Stimulated activated CD4-positive, alpha-beta T cell treated with anti-CD3 and anti-CD28 coated beads, Interleukin-2, amount 100 ng/mL, for 24 hours (primary cell): ENCODE measurements at places on chromosomes 12 and 14.

DNA sequence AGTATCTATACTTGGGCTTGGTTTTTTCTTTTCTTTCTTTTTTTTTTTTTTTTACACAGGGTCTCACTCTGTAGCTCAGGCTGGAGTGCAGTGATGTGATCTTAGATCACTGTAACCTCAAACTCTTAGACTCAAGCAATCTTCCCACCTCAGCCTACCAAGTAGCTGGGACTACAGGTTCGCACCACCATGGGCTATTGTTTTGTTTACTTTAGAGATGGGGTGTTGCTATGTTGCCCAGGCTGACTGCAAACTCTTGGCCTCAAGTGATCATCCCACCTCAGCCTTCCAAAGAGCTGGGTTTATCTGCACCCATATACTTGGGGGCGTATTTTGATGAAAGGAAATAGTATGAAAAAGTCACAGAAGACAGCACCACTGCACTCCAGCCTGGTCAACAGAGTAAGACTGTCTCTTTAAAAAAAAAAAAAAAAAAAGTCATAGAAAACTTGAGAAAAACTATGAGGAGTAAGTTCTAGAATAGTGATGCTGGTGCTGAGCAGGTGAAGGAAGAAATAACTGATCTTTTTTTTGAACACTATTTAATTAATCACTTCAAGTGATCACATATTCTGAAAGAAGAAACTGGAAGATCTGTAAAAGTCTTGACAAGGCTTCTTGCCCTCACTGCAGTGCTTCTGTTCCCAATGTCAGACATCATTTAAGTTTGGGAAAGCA lies 53.8 kb upstream of the NPFF start:
- DNase-seq, result no peak

DNA sequence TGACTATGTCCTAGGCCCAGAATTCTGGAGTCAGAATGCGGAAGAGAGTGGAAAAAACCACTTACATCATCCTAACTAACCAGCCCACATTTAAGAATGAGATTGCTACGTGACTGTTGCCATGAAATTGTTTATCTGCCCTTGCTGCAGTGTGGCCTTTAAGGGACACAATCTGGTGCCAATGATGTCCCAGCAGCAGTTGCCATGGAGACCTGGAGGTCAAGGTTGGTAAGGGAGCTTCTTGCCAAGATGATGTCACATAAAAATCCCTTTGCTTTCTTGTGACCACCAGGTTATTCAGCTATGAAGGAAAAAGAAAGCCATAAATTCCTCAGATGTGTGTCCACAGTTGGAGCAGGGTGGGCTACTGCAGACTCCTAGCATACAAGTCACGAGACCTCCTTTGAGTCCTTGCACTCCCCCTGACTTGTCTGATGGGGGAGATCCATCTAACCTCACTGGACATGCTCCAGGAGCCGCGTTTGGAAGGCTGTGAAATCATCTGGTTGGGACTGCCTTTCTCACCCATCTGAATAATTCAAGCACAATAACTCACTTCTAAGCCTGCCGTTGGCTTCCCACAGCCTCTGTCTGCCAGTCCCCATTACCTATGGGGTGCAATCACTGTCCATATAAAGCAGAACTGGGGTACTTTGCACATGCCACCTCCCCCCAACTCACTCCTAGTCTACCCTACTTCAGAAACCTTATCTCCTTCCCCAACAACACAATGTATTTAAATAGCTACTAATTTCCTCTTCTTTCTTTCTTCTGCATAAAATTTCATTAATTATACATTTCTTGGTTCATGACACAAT lies 165.6 kb downstream of the ZFP36L1 start:
- DNase-seq, result no peak

- DNase-seq, result no peak
These were observed 456.9 kb upstream of the TMEM132C start for GRCh38 chr12:127810041-127810440.

DNA sequence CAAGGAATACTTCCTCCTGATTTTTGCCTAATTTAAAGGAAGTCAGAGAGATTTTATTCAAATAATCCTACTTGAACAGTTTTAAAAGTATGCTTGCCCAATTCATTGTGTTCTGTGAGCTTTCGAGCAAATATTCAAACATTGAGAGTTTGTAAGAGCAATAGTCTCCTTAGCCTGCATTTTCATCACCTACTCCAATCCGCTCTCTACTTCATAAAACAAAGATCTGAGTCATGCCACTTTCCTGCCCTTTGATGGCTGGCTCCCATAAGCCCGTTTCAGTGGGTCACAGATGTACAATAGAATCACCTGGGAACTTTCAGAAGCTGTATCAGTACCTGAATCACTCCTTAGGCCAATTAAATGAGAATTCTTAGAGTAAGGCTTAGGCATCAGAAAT lies 319.2 kb downstream of the PDZRN4 start:
- DNase-seq, result no peak

- DNase-seq, result no peak
These were observed 28.5 kb downstream of the CDKN1B start for GRCh38 chr12:12745576-12746211.

GRCh38 chr12:15222219-15222618 lies 1.0 kb upstream of the RERG start:
- DNase-seq, result no peak
